ENCODE measurements at places on chromosomes 7 and 10.
A peak's percentile ranks its signal among the peaks of the same experiment; 100 is the strongest.

DNA sequence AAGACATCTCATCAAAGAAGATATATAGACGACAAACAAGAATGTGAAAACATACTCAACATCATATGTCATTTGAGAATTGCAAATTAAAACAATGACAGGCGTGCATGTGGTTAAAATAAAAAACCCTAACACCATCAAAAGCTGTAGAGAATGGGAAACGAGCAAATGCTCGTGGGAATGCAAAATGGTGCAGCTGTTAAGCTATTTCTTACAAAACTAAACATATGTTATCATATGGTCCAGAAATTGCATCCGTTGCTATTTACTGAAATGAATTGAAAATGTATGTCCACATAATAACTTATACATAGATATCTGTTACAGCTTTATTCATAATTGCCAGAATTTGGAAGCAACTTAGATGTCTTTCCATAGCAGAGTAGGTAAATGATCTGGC, 574.4 kb downstream of the TNS3 start:
- no peak for DNase-seq

- DNase-seq: no peak
Observed at GRCh38 chr7:37440738-37441385, 7.8 kb downstream of the ELMO1 start.

GRCh38 chr7:37201003-37201875, 247.4 kb downstream of the ELMO1 start:
- peak; percentile 13 for DNase-seq

- no peak for DNase-seq
Observed at GRCh38 chr7:139108266-139109187, 993 bp downstream of the ZC3HAV1 start.

GRCh38 chr7:130949550-130949949, 215.5 kb upstream of the KLF14 start:
- DNase-seq: no peak

GRCh38 chr7:96093435-96093834, 228.5 kb downstream of the SLC25A13 start:
- no peak for DNase-seq

DNA sequence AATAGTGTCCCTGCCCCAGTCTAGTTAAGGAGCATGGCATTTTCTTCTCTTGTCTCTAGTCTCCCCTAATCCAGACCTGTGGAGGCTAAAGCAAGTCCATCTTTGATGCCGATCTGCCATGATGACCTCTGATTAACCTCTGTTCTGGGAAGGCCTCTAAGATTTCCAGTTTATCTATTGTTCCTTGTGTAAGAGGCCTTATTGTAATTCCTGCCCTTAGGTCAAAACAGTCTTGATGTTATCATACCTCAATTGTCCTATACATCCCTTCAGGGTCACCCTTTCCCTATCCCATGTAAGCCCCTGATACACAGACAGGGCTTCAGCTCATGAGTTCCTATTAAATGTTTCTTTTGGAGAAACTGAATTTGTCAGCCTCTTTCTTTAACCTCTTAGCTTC, 4.9 kb upstream of the ZMIZ2 start:
- DNase-seq: no peak

DNA sequence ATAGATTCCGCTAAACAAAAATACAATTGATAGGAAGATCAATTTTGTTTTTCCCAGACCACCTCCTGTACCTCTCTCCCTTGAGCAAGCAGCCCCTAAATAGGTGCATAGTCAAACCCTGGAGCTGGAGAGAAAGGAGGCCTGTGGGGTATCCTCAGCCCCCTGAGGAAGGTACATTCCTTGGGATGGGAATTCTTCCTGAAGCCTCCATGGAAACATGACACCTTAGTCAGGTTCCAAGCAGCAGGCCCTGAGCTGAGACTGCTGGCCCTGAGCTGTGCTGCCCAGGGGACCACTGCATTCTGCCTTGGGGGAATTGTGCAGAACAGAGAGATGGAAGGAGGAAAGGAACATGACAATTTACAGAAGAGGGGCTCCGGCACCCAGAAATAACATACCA, 7.4 kb downstream of the HNRNPF start:
- no peak for DNase-seq

- DNase-seq: peak; percentile 60
Observed at GRCh38 chr7:83427884-83428283, 221.1 kb downstream of the SEMA3E start.

- no peak for DNase-seq
Observed at GRCh38 chr7:114508086-114508485, 93.5 kb downstream of the FOXP2 start.

GRCh38 chr10:95982200-95982599, 61.2 kb upstream of the CCNJ start:
- DNase-seq: no peak

- DNase-seq: no peak
Observed at GRCh38 chr10:1492641-1493040, 244.7 kb downstream of the ADARB2 start.

DNA sequence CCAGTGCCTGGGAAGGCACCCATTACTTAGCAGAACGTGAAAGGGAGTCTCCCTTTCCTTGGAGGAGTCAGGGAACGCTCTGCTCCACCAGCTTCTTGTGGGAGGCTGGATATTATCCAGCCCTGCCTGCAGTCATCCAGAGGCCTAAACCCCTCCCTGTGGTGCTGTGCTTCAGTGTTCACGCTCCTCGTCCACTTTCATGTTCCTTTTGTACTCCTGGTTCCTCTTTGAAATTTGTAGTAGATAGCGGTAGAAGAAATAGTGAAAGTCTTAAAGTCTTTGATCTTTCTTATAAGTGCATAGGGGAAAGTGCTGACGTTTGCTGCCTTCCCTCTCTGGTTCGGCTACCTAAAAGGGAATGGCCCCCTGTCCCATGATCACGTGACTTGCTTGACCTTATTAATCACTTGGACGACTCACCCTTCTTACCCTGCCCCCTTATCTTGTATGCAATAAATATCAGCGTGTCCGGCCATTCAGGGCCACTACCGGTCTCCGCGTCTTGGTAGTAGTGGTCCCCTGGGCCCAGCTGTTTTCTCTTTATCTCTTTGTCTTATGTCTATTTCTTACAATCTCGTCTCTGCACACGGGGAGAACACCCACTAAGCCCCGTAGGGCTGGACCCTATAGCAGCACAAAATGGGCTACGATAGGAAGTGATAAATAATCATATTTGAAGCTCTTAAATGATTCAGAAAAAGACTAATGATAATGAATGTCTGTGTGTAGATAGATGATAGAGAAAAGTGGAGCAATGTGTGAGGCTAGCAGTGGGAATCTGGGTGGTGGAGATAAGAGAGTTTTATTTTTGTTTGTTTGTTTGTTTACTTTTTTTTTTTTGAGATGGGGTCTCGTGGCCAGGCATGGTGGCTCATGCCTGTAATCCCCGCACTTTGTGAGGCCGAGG, 5.8 kb upstream of the ESYT2 start:
- DNase-seq: no peak

GRCh38 chr10:100827819-100828737, 82.7 kb downstream of the PAX2 start:
- no peak for DNase-seq

- no peak for DNase-seq
Observed at GRCh38 chr10:24128066-24128730, 80.7 kb upstream of the KIAA1217 start.

- DNase-seq: no peak
Observed at GRCh38 chr7:139855498-139856270, 26.6 kb downstream of the TBXAS1 start.

DNA sequence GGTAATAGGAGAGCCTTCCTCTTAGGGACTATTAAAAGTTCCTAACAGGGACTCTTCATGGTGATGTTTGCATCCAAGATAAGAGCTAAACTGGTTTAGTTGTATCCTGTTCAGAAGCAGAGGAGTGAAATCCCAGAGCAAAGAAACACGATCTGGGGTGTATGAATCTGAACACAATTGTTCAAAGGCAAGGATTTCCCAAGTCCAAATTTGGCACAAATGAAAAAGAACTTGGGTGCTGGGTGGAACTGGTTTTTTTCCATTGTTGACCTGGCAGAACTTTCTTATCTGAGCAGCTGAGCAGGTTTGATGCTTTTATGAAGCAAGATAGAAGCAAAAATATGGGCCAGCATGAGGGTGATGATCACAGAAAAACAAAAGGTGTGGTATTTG, 6.0 kb downstream of the AGFG2 start:
- DNase-seq: no peak

- DNase-seq: no peak
Observed at GRCh38 chr10:62817766-62818425, 1.7 kb upstream of the EGR2 start.

GRCh38 chr10:6713120-6713519, 133.0 kb upstream of the PRKCQ start:
- DNase-seq: no peak

DNA sequence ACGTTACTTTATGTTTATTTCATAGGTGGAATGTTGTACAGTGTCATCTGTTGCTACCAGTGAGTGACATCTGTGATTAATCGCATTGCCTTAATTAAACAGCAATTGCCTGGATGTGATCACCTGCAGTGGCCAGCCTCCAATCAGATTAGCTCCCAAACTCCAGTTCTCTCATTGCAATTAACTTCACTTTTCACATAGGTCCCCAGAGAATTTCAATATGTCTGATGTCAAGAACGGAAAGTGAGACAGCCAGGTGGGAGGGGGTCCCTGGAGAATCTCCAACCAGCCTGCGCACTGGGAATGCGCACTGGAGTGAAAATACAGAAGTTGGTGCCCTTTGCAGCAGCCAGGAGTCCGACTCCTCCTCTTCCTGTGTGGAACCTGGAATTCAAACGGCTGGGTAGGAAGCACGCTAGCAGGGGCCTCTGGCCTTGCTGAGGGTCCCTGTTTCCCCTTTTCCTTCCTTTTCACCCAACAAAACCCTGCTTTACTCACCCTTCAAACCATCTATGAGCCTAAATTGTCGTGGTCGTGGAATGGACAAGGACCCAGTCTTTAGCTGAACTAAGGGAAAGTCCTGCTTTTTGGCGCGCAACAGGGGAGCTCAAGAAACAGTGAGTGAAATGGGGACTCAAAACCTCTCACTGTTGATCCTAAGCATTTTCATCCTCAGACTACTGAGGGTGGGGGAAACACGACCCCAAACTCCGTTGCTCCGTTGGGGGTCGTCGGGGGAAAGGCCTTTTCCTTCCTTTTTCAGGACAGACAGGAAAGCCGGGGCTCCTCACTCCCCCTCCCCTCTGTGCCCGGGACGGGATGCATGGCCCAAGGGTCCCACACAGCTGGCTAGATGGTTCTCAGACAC, 1355.5 kb upstream of the LRRTM3 start:
- DNase-seq: no peak

DNA sequence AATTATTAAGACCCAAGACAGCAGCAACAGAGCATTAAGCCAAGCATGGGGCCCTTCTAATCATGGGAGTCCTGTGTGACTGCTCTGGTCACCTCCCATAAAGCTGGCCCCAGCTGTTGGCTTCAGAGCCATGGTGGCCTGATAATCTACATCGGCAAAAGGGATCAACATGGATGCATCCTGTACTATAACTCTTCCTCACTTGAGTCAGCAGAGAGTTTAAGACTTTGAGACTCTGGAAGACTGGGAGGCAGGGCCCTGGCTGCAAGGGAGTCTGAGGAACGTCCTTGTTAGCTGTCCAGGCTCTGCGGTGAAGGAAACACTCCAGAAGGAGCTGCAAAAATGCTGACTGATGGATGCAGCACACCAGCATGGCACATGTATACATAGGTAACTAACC, 95.0 kb upstream of the KIAA1217 start:
- no peak for DNase-seq

DNA sequence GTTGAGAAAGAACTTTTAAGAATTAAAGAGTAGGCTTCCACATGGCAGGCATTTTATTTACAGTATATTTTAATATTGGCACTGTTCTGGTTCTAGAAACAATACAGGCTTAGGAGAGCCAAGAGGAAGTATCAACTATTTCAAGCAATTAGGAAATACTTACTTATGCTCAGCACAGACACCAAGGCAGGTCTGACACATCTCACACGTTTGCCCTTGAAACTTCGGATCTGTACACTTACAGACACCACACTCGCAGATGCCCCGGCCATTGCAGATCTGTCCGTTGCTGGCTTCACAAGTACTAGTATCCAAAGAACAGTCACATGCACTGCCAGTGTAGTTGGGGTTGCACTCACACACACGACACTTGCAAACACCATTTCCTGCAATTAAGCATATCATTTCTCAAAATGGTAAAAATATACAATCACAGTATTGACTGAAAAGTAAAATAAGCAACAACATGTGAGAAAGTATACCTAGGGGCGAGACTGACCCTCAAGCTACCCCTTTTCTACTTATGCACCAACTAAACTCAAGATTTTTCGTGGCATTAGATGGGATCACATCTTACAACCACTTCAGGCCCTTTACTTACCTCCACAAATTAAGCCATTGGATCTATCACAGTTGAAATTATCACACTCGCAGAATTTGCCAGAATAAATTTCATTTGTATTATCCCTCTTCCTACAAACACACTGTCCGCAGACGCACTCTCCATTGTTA, 46.6 kb downstream of the ITGB1 start:
- no peak for DNase-seq

DNA sequence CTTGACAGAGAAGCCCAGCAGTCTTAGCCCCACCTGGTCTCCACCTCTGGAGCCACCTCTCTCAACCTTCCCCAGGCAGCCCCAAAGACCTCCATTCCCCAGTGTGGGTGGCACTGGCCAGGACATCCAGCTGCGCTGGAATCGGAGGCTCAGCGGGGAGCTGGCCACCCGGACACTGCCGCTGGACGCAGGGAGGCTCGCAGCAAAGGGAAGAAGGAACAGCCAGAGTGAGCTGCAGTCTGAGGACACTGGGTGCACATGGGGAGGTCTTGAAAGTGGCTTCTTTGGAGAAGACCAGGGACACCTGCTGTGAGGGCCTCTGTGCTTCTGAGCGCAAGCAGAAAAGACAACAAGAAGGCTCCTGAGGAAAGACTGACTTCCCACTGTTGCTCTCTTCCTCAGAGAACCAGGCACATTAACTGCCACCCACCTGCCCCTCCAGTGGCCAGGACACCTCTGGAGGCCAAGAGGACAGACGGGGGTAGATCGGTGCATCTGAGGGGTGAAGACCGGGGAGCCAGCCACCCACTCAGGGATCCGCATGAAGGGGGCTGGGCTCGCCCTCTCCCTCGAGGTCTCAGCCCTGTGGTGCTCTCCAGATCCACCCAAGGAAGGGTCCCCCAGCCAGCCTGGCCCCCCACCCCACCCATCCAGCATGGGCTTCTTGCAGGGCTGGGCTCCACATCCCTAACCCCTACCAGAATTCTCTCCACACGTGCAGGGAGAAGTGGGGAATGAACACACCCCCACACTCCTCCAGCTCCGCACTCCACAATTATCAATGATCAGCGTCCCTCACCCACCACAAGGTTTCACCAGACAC, 1.8 kb downstream of the CAMK2B start:
- DNase-seq: no peak

- DNase-seq: no peak
Observed at GRCh38 chr7:20408467-20408826, 77.7 kb downstream of the ITGB8 start.

- peak; percentile 28 for DNase-seq
Observed at GRCh38 chr7:94620703-94621118, 35.2 kb downstream of the SGCE start.

GRCh38 chr7:94621120-94621519, 34.8 kb downstream of the SGCE start:
- DNase-seq: no peak

- DNase-seq: no peak
Observed at GRCh38 chr10:70494966-70495365, 16.4 kb downstream of the PALD1 start.

GRCh38 chr7:42103456-42103855, 133.6 kb downstream of the GLI3 start:
- DNase-seq: no peak

GRCh38 chr10:70541736-70542564, 60.6 kb downstream of the PRF1 start:
- no peak for DNase-seq

Data from NCI-H2107 (cell line).